ENCODE measurements at places on chromosomes 4 and X.
A peak's percentile ranks its signal among the peaks of the same experiment; 100 is the strongest.

GRCh38 chr4:179441596-179441995, 1999.4 kb upstream of the AGA start:
- no peak for DNase-seq

- no peak for DNase-seq
Observed at GRCh38 chr4:7862561-7863192, 77.0 kb downstream of the AFAP1 start.

GRCh38 chr4:99946356-99947189, at the start of gene DNAJB14:
Gene DNAJB14, minus strand, starts transcription at chr4:99946618. Its CDS starts 47 bp downstream, at chr4:99946571.
- peak; percentile 85 for DNase-seq

GRCh38 chr4:132540268-132540667, 608.8 kb upstream of the PCDH10 start:
- DNase-seq: no peak

- DNase-seq: no peak
Observed at GRCh38 chr4:41750121-41750625, 1.6 kb upstream of the PHOX2B start.

DNA sequence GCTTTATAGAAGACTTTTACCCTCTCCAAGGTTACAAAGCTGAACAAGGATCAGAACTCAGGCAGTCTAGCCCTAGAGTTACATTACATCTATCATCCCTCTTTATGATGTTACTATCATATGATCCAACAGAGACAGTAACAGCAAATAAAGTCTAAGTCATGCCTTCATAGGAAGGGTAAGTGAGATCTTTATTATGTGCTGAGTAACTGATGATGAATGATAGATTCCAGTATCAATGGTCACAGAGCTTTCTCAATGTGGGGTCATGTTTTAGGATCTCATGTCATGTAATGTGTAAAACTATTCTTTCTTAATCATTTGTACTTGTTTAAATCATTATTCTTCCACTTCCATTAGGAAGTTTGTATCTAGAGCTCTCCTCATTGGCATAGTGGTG, 22.8 kb downstream of the ELOVL6 start:
- DNase-seq: no peak

DNA sequence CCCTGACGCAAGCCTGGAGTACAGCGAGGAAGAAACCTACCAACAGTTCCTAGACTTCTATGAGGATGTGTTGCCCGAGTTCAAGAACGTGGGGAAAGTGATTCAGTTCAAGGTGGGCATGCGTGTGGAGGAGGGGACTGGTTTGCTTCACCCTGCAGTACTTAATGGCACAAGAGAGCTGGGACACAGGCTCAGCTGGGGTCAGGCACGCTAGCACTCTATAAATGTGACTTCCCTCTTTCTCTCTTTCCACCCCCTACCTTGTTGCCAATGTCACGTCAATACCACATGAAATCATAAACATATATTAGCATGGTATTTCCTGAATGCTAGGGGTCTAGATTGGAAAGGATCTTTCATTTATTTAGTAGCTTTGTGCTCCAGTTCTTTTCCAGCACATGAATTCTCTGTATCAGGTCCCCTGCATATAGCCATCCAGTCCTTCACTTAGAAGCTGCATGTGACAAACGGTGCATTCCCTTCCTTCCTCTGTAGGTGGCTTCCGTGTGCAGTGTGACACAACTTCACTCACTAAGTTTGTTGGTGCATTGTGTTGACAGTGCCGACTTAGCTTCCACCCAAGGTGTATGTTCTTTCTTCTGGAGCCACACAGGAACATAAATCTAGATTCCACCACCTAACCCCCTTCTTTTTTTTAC, 25.6 kb downstream of the ZRSR2 start:
- peak; percentile 30 for DNase-seq

DNA sequence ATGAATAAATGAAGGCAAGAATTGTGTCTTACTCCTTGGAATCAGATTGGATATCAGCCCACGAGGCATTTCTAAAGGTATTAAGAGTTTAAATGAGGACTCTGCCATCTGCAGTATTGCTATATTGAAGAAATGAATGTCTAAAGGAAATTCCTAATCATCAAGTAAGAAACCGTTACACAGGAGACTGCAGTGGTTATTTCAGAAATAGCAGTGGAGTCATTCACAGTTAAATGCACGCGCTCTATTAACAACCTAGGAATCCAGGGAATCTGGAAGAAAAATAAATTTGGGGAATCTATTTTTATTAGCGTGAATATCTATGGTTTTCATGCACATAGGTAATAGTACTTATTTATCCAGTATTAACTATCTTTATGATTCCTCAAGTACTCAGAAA, 334.2 kb downstream of the TENM3 start:
- no peak for DNase-seq

- DNase-seq: peak; percentile 16
Observed at GRCh38 chrX:136146614-136147314, 569 bp upstream of the FHL1 start.

DNA sequence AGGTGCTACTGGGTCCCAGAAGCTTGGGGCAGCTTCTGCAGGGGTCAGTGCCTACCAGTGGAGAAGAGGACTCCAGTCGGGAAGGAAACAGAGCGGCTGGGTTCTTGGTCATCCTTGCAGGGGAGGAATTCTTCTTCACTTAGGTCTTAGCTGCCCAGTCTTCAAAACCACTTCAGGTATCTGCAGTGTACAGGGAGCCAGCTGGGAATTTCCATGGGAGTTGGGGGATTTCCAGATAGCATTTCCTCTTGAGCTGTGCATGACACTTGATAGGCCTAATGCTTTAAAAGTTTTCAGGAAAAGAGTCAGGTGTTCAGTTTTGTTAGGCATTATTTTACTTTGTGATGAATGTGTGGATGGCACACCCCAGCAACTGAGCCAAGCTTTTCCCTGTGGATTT, 58.1 kb upstream of the ENPP6 start:
- DNase-seq: no peak

DNA sequence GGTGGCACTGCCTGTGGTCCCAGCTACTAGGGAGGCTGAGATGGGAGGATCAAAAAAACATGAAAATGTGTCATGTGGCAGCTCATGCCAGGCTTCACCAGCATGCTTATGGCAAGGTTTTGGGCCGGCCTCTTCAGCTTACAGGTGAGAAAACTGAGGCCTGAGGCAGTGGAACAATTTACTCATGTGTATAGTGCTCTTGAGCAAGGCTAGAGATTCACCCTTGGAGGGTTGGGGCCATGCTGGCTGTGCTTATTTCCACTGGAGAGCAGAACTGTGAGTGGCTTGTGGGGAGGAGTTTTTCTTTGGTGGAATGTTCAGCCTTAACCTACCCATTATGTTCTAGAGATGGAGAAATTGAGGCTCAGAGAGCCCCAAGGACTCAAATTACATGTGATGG, 31.8 kb downstream of the NSD2 start:
- no peak for DNase-seq

Measured in GM10248 (cell line).